ENCODE measurements at places on chromosomes 5 and 9.

- no peak for DNase-seq
Measured at GRCh38 chr5:155773680-155774079, 553.3 kb upstream of the SGCD start.

DNA sequence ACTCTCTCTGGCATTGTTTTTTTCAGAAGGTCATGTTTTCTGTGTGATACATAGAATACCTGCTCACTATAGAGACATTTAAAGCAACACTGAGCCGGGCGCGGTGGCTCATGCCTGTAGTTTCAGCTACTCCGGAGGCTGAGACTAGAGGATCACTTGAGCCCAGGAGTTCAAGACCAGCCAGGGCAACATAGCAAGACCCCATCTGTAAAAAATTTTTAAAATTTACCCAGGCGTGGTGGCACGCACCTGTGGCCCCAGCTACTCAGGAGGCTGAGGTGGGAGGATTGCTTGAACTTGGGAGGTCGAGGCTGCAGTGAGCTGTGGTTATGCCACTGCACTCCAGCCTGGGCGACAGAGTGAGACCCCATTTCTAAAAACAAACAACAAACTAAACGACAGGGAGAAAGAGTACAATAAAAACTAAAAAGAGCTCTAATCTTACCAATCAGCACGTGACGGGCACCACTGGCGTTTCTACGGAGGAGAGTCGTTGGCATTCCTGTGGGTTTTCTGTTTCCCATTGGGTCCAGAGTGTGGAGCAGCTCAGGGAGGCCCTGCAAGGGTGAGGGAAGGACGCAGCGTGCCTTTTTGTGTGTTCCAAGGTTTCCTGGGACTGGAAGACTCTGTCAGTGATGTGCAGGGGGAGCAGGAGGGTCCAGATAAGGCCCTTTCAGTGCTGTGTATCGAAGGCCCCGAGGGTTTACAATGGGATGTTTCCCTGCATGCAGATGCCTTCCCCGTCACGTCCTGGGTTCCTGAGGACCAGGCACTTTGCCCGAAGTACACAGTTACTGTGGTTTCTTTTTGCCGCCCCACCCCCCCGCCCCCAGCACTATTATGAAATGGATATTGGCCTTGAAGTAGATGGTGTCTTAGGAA is 7.2 kb upstream of the RNU6ATAC start:
- DNase-seq, result peak; percentile 87

DNA sequence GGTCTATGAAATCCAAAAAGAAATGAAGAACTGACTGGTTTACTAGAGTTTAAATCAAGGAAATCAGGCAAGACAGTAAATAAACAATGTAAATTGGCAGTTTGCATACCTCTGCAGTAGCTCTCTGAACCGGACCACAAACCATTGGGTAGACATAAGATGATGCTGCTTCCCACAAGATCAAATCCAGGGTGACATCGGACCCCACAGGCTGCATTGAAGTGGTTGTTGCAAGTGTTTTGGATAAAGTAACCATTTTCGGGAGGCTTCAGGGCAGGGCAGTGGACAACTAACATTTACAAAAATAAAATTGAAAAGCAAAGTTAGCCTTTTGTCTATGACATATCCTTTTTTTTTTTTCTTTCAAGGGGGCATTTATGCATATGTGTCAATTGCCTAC is 66.7 kb downstream of the SVEP1 start:
- no peak for DNase-seq

DNA sequence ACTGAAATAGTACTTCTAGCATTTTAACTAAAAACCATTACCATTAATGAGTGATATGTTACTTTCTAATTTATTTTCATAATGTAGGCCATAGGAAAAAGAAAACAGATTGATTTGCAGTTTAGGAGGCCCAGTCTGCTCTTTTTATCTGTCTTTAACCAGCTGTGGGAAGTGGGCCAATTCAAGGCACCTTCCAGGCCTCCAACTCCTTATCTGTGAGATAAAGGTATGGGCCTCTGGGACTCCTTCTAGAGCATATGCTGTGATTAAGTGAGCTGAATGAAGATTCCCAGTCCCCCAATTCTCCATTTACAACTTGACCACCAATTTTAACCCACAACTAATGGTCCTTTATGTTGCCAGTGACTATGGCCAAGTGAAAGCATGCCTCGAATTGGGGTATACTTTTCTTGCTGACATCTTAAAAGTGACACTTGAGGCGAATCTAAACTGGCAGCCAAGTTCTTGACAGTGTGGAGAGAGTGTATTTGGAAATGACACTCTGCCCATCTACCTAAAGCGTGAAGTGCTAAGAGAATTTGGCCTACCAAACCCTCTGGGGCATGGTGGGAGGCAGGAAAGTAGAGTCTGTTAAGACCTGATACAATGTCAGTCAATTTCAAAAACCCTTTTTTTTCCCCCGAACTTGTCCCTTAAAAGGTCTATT is 88.3 kb downstream of the PIK3R1 start:
- DNase-seq, result no peak

DNA sequence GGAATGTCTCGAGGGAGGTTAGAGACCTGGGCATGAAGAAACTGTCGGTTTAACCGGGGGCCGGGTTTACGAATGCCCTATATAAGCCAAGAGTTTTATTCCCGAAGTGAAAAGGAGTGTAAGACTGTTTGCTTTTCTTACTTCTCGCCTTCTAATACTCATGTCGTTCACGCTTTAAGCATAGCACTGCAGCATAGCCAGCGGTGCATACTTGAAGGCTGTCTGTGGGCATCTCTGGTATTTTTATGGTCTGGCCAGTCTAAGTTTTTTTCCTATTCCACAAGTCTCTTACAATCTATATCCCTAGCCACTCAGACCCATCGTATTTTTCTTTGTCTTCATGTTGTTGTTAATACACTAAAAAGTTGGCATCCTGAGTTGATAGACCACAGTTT is 1.2 kb downstream of the UHRF2 start:
- no peak for DNase-seq

DNA sequence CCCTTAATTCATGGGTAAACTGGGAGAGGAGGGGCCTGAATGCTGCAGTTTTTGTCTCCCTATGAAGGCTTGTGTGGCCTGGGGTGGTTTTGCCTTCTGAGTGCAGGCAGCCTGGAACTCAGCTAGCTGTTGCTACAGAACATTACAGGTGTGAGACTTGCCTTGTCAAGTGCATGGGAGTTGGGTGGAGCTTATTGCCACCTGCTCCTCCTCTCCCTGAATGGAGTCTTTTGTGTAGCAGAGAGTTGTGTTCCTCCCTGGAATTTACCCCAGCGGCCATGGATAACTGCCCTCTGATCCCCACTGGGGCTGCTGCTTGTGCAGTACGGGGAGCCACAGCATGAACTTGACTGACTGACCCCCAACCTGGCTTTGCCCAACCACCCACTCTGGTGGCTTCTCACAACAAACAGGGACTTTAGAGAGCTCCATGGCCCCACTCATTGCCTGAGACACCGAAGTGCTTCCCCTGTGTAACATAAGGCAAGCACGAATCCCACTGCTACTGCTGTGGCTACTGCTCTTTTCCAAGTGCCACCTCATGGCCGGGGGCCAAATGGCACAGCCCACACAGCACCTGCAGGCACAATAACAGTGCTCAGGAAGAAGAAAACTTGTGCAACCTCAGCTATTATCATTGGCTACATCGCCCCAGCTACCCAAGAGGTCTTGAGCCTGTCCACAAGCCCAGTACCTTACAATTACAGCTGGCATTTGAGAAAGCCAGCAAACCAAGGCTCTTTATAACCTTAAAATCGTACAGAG is 942.9 kb downstream of the CDH18 start:
- DNase-seq, result no peak

GRCh38 chr5:106399391-106399790 is 1271.3 kb downstream of the EFNA5 start:
- no peak for DNase-seq

- no peak for DNase-seq
Measured at GRCh38 chr5:78500871-78501270, 140.5 kb downstream of the SCAMP1 start.

DNA sequence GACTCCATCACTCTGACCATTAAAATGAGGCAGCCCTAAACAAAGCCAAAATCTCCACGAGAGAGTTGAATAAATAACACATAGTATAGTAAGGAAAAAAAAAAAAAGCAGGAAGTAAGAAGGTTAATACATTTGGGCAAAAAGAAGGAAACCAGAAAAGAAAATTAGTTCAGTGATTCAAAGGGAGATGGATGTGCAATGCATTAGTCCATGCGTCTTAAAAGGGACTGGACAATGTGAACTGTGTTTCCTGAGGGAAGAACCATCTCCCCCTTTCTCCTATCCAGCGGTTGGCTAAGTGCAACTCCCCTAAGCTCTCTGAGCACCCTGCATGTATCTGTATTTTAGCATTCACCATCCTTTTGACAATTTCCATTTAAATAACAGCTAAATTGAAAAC is 1.4 kb downstream of the ANKRA2 start:
- no peak for DNase-seq

DNA sequence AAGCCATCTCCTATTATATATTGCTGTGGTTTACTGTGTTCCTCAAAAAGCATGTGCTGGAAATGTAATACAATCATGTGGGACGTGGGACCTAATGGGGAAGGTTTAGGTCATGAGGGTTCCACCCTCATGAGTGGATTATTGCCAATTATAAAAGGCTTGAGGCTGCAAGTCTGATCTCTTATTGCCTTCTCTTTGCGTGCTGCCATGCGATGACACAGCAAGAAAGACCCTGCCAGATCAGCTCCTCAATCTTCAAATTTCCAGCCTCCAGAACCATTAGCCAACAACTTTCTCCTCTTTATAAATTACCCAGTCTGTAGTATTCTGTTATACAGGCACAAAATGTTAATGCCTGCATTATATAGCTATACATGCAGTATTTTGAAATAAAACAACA is 45.4 kb downstream of the MARCHF11 start:
- DNase-seq, result no peak
